T-helper 17 cell (primary cell): ENCODE measurements at places on chromosomes 6 and 20. TPM values are rescaled to one million over a fixed set of nuclear protein-coding genes. Genes with fewer than 3 reads are reported as not detected.

DNA sequence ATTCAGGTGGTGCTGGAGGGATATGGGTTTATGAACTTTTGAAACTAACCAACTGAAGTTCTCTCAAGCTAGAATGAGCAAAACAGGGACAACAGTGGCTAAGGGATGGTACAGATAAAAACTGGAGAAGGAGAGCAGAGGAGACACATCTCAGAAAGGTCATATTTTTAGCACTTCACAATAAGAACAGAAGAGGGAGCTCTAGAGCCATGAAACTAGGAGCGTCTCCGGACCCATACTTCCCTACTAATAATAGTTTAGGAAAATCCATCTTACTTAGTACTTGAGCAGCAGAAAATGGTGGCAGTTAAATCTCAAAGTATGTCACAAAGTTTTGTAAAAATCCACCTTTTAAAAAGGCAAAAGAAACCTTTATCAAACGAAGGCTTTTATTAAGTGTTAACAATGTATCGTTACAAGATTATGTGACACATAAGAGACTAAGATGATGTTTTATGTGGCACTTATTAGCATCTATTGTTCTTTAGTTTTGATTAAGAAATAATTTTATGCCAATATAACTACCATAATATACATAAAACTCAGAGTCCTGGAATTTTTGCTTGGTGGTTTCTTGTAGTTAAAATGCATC, 278.6 kb downstream of the TBC1D32 start:
- no peak overlapping the region for H3K27ac ChIP-seq
- no peak for DNase-seq
- H3K27me3 ChIP-seq = no peaks in the 10 kb centered on the region
- H3K4me3 ChIP-seq = no peak overlapping the region
- H3K36me3 ChIP-seq = no peaks in the 10 kb centered on the region

GRCh38 chr6:38638941-38639497, 710 bp downstream of the BTBD9 start:
- H3K4me3 ChIP-seq = peak overlapping the region; percentile 93
- no peaks in the 10 kb centered on the region for H3K27me3 ChIP-seq
- peaks cover 55% of the 10 kb centered on the region for H3K4me1 ChIP-seq
- DNase-seq = peak; percentile 53
- H3K27ac ChIP-seq = peak overlapping the region; percentile 95
- H3K36me3 ChIP-seq = no peaks in the 10 kb centered on the region

DNA sequence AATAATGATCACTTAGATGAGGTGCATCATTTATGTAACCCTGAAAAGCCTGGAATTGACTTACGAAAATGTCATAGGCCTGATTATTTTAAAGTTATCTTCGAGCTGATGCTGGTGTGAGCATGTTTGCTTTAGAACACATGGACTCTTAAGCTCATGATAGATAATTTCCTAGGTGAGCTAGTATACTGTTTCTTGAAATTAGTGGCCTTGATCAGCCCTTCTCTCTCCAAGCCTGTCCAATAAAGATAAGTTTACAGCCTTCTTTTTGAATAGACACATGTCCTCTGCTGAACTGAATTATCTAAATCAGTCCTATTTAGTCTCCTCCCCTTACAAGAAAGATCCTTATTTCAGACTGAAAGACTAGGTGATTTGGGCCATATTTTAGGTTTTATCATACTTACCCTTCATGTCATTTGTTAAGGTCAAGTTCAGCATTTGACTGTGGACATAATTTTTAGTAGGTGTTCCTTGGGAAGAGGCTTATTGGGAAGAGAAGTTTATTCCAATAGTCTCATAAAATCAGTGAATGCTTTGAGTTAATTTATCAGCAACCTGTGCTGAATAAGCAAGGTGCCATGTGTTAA, 15.3 kb downstream of the FOXO3 start:
- H3K27ac ChIP-seq = peak overlapping the region; percentile 51
- no peaks in the 10 kb centered on the region for H3K27me3 ChIP-seq
- H3K4me1 ChIP-seq = peaks cover 53% of the 10 kb centered on the region
- H3K4me3 ChIP-seq = no peak overlapping the region
- no peak for DNase-seq

DNA sequence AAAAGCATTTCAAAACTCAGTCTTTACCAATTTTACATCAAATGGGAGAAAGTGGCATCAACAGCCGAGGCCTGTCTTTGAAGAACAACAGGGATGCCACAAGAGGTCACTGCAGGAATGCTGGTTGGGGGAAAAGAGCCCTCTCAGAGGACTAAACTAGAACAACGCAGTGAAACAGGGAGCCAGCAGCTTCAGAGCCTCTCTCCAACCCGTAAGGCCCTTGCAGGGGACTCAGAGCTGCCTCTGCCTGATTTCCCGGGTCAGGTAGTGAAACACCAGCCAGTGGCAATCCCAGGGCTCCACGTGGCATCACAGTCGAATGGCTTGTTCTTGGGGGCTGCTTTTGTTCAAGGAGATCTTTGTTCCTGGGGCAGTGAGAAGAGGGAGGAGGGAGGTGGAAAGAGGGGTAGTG, 55.0 kb upstream of the KCNK16 start:
- no peak overlapping the region for H3K4me3 ChIP-seq
- H3K27ac ChIP-seq = no peak overlapping the region
- peaks cover 2% of the 10 kb centered on the region for H3K36me3 ChIP-seq
- peaks cover 31% of the 10 kb centered on the region for H3K27me3 ChIP-seq
- DNase-seq = no peak

GRCh38 chr20:49515586-49515985, 33.1 kb upstream of the KCNB1 start:
- peaks cover 47% of the 10 kb centered on the region for H3K27me3 ChIP-seq
- peaks cover 3% of the 10 kb centered on the region for H3K36me3 ChIP-seq
- no peak overlapping the region for H3K4me3 ChIP-seq
- peaks cover 3% of the 10 kb centered on the region for H3K4me1 ChIP-seq

GRCh38 chr6:14174226-14174625, 56.7 kb downstream of the CD83 start:
- peaks cover 6% of the 10 kb centered on the region for H3K4me1 ChIP-seq
- no peak overlapping the region for H3K27ac ChIP-seq
- peaks cover 7% of the 10 kb centered on the region for H3K27me3 ChIP-seq
- H3K4me3 ChIP-seq = no peak overlapping the region

DNA sequence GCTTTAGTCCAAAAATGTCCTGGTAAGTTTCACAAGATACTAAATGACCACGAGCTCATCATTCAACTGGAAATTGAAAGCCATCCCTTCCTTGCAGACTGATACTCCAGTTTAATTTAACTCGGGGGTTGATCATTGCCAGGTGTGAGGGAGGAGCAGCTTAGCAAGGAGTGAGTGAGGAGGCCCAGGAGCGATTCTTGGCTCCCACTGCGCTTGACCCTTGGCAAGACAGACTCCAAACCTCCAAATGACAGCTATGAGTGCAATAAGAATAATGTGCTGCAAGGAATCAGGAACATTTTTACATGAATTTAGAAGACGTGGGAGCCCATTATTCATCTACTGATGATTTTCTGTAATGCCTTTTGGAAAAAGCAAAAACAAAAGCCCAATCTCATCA, 64.9 kb downstream of the LAMA4 start:
- peaks cover 70% of the 10 kb centered on the region for H3K27me3 ChIP-seq
- DNase-seq = no peak
- H3K4me1 ChIP-seq = peaks cover 6% of the 10 kb centered on the region
- peaks cover 2% of the 10 kb centered on the region for H3K36me3 ChIP-seq
- H3K27ac ChIP-seq = no peak overlapping the region

GRCh38 chr6:2743280-2744208, 7.2 kb downstream of the MYLK4 start:
- H3K27me3 ChIP-seq = peaks cover 11% of the 10 kb centered on the region
- no peaks in the 10 kb centered on the region for H3K4me1 ChIP-seq
- peaks cover 3% of the 10 kb centered on the region for H3K36me3 ChIP-seq
- no peak overlapping the region for H3K4me3 ChIP-seq
- H3K27ac ChIP-seq = no peak overlapping the region
- DNase-seq = no peak

DNA sequence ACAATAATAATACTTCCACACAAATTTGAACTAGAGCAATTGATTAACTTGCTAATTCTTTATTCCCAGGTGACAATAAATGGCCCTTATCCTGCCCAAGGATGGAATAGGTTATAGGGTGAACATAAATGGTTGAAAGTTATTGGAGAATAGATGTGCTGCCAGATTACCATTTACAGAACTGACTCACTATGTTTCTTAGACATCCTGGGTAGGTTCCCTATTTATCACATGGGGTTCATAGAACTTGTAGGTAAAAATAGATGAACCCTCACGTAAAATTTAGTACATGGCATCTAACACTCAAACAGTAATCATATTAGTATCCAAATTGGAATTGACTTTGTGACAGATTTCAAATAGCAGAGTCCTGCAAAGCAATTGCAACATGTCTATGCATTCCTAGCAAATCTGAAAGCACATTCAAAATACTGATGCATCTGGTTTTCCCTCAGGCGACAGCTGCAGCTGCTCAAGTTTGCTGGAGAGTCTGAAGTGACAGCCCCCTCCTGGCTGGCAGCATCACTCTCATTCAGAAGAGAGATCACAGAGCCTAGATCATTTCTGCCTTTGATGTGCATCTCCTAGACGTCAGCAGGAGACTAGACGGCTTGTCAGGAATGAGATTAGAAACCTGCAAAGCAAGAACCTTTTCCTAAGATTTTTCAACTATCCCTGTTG, 80.2 kb upstream of the RNF217 start:
- no peak overlapping the region for H3K27ac ChIP-seq
- peaks cover 8% of the 10 kb centered on the region for H3K4me1 ChIP-seq
- H3K27me3 ChIP-seq = peaks cover 29% of the 10 kb centered on the region
- no peak overlapping the region for H3K4me3 ChIP-seq
- peaks cover 2% of the 10 kb centered on the region for H3K36me3 ChIP-seq
- no peak for DNase-seq

DNA sequence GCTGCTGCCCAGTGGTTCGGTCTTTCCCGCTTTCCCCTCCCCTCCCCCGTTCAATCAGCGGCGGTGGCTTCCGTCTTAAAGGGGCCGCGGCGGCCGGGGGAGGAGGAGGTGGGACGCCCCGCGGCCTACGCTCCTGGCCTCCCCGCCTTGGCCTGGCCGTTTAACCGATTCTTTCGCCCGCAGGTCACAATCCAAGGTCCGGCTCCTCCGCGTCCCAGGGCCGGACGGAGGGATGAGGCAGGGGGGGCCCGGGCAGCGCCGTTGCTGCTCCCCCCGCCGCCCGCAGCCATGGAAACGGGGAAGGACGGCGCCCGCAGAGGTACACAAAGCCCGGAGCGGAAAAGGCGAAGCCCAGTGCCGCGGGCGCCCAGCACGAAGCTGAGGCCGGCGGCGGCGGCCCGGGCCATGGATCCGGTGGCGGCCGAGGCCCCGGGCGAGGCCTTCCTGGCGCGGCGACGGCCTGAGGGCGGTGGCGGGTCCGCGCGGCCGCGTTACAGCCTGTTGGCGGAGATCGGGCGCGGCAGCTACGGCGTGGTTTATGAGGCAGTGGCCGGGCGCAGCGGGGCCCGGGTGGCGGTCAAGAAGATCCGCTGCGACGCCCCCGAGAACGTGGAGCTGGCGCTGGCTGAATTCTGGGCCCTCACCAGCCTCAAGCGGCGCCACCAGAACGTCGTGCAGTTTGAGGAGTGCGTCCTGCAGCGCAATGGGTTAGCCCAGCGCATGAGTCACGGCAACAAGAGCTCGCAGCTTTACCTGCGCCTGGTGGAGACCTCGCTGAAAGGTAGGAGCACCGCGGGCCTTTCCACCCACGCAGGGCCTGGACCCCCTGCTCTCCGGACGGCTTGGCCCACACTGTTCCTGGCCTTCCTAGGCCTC, 1.2 kb downstream of the STK35 start:
- peak; percentile 73 for DNase-seq
- no peaks in the 10 kb centered on the region for H3K27me3 ChIP-seq
- H3K27ac ChIP-seq = peak overlapping the region; percentile 96
- H3K36me3 ChIP-seq = peaks cover 3% of the 10 kb centered on the region
- peaks cover 42% of the 10 kb centered on the region for H3K4me1 ChIP-seq

- peaks cover 9% of the 10 kb centered on the region for H3K4me1 ChIP-seq
- H3K36me3 ChIP-seq = no peaks in the 10 kb centered on the region
- H3K4me3 ChIP-seq = no peak overlapping the region
- DNase-seq = no peak
- H3K27me3 ChIP-seq = peaks cover 13% of the 10 kb centered on the region
- no peak overlapping the region for H3K27ac ChIP-seq
These were observed 306.2 kb upstream of the ZFP64 start for GRCh38 chr20:52497731-52498130.

The CD109 gene
- 0.83 TPM for total RNA-seq

The SUMO4 gene
- 11.4 TPM for total RNA-seq

The HLA-DRB1 gene
- 46.5 TPM for total RNA-seq

The SIRPB1 gene
- total RNA-seq = 4.6 TPM

The CST1 gene
- total RNA-seq = not detected
